Islet precursor cell (in vitro differentiated cells): ENCODE measurements at places on chromosomes 7 and 10.
A peak's percentile ranks its signal among the peaks of the same experiment; 100 is the strongest.

- DNase-seq: no peak
Measured at GRCh38 chr10:124160943-124161582, 67.7 kb upstream of the CHST15 start.

- peak; percentile 92 for DNase-seq
Measured at GRCh38 chr7:134941185-134941900, 45.0 kb upstream of the AGBL3 start.

- DNase-seq: peak; percentile 93
Measured at GRCh38 chr7:144384555-144385245, 18.8 kb downstream of the NOBOX start.

- no peak for DNase-seq
Measured at GRCh38 chr10:60444494-60445064, 54.9 kb upstream of the ANK3 start.

DNA sequence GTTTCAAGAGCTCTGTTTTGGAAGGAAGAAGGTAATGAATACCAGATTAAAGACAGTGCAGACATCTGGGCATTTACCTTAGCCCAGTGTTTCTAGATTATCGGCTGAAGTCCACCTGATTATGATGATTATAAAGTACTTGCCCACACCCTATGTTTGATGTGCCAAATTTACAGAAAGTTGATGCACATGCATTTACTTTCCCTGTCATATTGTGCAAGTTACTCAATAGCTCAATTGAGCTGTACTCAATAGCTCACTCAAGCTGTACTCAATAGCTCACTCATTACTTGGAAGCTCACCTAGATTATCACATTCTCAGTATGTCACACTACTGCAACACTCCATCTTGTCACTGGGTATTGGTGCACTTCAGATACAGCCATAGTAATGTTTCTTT, 13.5 kb downstream of the MGAM start:
- DNase-seq: no peak

- no peak for DNase-seq
Measured at GRCh38 chr7:29363636-29364425, 169.3 kb downstream of the CHN2 start.

GRCh38 chr7:77570330-77571011, 33.4 kb downstream of the PTPN12 start:
- DNase-seq: no peak

DNA sequence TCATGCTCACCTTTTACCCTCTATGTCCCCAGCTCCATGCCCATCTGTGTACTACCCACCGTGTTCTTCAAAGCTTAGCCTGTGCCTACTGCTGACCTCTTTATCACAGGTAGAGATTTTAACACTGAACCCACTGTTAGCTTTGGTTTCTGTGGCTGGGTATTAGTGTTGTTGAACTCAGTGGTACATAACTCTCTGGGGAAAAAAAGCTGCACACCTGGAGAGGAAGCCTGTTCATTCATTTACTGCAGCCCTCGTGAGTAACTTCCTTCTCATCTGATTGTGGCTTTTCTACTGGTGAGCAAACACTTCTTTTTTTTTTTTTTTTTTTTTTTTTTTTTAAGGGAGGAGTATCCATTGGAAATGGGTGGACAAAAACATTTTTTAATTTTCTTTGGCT, 326.3 kb downstream of the CCSER2 start:
- no peak for DNase-seq

- DNase-seq: no peak
Measured at GRCh38 chr10:13868528-13869294, 281.9 kb downstream of the PRPF18 start.

- DNase-seq: no peak
Measured at GRCh38 chr7:74376256-74377036, 77.3 kb upstream of the GTF2IRD1 start.

GRCh38 chr7:20798694-20799121, 12.0 kb upstream of the SP8 start:
- no peak for DNase-seq

- no peak for DNase-seq
Measured at GRCh38 chr7:101826081-101826835, 8.8 kb downstream of the CUX1 start.

DNA sequence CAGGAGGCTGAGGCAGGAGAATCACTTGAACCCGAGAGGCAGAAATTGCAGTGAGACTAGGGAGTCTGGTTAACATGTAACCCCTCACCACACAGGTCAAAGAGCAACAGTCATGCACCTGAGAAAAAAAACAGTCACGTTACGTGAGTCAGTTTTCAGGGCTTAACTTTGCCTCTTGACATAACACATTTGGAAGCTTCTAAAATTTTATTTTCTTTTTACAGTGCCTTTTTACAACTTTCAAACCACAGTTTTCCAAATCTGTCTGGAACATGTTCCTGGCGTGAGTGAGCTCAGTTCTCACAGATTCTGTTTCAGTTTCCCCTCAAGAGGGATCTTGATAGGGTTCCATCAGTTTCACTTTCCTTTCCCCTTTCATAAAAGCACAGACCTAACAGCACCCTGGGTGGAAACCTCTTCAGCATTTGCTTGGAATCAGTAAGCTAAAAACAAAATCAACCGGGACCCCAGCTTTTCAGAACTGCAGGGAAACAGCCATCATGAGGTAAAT, 4.4 kb downstream of the IFIT3 start:
- DNase-seq: no peak

DNA sequence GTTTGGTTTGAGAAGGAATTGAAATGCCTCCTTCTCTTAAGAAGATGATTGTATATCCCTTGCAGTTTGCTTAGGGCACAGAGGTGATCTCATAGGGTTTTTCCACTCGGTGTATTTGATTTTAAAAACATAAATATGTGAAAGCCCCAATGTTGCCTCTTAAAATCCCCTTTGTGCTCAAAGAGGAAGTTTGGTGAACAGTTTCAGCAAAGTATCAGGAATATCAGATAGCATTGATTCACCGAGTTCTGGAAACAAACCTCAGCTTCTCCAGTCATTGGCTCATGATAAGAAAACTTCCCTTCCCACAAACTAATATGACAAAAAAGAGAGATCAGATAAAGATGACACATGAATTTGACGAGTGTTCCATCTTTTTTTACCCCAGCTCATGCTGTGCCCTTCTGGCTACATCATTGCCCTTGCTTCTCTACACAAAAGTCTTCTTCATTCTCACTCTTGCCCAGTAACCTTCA, 20.1 kb upstream of the SMNDC1 start:
- no peak for DNase-seq

GRCh38 chr7:99876491-99876890, 342 bp downstream of the OR2AE1 start:
- no peak for DNase-seq

DNA sequence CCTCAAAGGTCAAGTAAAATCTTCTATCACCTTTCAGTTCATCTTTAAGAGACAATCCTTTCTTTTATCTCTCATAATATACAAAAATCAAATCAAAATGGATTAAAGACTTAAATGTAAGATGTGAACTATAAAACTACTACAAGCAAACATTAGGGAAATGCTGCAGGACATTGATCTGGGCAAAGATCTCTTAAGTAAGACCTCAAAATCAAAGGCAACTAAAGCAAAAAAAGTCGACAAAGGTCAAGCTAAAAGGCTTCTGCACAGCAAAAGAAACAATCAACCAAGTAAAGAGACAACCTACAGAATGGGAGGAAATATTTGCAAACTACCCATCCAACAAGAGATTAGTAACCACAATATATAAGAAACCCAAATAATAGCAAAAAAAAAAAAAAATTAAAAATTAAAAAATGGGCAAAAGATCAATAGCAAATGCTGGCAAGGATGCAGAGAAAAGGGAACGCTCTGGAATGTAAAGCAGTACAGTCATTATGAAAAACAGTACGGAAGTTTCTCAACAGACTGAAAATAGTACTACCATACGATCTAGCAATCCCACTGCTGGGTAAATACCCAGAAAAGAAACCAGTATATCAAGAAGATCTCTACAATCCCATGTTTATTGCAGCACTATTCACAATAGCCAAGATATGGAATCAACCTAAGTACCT, 41.7 kb downstream of the TNPO3 start:
- no peak for DNase-seq

DNA sequence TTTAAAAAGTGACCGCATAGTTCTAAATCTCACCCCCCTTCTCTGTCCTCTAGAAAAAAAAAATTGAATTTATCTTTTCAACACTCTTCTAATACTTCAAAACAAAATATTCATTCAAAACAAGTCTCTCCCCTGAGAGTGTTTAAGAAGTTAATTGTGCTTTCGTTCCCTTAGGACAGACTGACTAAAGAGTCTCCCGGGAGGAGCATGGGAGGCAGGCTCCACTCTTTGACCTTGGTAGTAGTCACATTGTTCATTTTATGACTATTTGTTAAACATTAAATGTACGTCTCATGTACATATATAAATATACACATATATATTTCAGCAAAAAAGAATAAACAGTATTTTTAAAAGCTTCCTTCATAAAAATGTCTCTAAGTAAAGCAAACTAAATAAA, 35.3 kb upstream of the SPOCK2 start:
- no peak for DNase-seq

- DNase-seq: no peak
Measured at GRCh38 chr10:13505052-13505680, 23.6 kb downstream of the BEND7 start.

GRCh38 chr10:47366731-47367460, 17.2 kb downstream of the ZNF488 start:
- DNase-seq: peak; percentile 24
